CD4-positive, alpha-beta T cell (primary cell): ENCODE measurements at places on chromosomes 3 and 15.

GRCh38 chr3:112629425-112629824, 11.5 kb downstream of the CCDC80 start:
- no peak for DNase-seq

DNA sequence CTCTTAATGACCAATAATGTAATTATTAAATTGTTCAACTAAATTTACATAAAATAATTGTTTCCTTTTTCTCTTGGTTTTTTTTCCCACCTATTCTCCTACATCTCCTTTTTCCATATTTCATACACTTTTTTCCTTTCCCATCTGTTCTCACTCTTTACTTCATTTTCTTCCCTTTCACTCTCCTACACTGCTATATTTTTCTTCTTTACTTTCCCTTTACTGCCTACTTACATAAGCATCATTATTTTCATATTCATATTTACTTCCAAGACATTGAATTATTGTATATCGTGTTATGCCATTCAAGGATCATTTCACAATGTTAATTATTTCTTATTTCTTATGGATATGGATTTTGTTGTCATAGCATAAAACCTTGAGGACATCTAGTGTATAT, 1275.6 kb downstream of the NSUN3 start:
- DNase-seq = no peak

- no peak for DNase-seq
These were observed 263.8 kb downstream of the FEZF2 start for GRCh38 chr3:62109534-62109933.

- no peak for DNase-seq
These were observed 54.7 kb downstream of the ITPR1 start for GRCh38 chr3:4547799-4548198.

- no peak for DNase-seq
These were observed 2.8 kb upstream of the C3orf70 start for GRCh38 chr3:185155678-185156077.

DNA sequence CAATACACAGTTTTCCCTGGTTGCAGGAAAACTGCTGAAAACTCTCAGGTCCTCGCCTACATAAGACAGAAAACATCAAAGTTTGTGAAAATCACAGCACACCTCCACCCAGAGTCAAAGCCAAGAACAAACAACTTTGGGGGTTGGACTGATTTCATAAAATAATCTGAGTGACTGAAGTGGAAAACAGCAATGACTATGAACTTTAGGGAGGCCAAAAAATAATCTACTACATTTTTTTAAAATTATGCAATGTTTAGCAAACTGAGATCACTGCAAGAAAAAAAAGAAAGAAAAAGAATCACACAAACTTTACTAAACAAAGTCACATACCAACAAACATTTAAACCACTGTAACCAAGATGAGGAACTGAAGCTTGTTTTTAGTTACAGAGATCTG, 15.9 kb upstream of the FOXP1 start:
- DNase-seq = no peak

DNA sequence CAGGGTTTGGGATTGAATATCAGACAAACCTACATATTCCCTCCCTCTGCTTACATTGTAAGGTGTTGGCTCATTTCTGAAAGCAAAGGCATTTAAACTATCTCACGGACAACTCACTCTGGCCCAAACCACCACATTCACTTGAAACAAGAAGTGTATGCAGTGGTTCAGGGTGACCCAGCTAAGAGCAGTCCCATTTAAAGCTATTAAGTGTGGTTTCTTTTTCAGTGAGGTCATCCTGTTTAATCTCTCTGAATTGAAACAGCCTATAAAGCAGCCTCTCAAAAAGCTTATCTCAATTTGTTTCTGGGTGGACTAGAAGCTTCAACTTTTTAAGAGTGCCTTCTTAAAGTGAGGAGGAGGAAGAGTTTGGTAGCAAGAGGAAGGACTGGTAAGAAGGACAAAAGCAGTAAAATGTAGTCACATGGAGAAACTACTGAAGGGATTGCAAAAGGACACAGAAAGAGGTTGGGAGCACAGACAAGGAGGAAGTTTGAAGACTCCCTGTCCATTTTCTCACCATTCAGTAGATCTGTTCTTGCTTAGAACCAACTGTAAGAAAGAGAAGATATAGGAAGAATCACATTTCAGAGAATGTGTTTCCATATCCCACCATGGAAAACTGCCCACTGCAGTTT, 151.6 kb downstream of the TMCO5A start:
- no peak for DNase-seq

- DNase-seq = no peak
These were observed 188.0 kb upstream of the NR2F2 start for GRCh38 chr15:96142498-96142897.

GRCh38 chr3:123090728-123091531, 24.1 kb downstream of the PDIA5 start:
- no peak for DNase-seq

GRCh38 chr3:173750095-173750494, 352.6 kb downstream of the NLGN1 start:
- no peak for DNase-seq

GRCh38 chr3:66092175-66092995, 53.7 kb upstream of the MAGI1 start:
- DNase-seq = no peak

DNA sequence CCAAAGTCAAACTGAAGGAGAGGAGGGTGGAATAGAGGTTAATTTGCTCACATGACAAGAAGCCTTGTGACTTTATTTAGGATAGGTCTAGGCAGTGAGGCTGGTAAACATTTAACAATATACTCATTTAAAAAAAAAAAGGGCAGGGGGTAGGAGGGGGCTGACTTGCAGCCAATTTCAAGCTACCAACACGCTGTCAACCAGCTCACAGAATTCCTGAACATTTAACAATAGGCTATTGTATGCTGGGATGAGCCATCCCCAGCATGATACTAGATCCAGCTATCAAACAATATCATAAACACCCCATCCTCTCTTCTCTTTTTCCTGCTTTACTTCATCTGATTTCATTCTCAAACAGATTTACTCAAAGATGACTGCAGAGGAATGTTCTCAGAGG, 1096.3 kb upstream of the CFAP20DC start:
- DNase-seq = no peak

DNA sequence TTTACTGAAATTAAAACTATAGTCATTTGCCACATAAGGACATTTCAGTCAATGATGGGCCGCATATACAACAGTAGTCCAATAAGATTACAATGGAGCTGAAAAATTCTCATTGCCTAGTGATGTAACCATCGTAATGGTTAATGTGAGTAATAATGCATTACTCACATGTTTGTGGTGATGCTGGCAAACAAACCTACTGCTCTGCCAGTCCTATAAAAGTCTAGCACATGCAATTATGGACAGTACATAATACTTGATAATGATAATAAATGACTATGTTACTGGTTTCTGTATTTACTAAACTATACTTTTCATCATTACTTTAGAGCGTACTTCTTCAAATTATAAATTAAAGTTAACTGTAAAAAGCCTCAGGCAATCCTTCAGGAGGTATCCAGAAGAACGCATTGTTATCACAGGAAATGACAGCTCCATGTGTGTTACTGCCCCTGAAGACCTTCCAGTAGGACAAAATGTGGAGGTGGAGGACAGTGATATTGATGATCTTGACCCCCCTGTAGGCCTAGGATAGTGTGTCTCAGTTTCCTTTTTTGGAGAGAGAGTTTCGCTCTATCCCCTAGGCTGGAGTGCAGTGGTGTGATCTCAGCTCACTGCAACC, 102.7 kb downstream of the ATP1B3 start:
- DNase-seq = no peak

DNA sequence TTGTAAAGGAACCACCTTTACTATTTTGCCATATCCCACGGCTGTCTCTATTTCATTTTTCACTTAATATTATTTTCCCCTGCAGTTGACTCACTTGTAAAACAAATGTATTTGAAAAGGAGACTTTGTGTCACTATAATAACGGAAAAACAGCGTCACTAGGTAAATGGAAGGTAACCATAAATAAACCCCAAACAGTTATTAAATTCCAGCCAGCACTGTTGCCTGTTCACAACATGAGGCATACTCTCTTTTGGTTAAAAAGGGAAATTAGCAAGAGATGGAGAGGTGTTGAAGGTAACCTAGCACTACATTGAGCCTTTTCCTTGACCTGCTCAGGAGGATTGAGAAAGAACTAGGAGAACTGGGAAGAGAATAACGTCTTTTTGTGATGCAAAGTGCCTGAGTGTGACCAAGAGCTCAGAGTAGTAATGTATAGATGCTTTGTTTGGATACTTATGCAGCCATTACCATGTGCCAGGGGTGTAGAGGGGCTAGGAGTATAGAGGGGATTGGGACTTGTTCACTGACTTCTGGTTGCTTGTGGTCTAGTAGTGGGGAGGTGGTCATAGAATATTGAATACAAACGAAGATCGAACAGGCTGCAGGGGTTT, 19.6 kb downstream of the FLNB start:
- DNase-seq = no peak

- no peak for DNase-seq
These were observed 46.4 kb upstream of the MBNL1 start for GRCh38 chr3:152222327-152222726.

- DNase-seq = no peak
These were observed 185.2 kb downstream of the UACA start for GRCh38 chr15:70578196-70578595.

- DNase-seq = no peak
These were observed 4.4 kb downstream of the MEIS2 start for GRCh38 chr15:37095770-37096557.

DNA sequence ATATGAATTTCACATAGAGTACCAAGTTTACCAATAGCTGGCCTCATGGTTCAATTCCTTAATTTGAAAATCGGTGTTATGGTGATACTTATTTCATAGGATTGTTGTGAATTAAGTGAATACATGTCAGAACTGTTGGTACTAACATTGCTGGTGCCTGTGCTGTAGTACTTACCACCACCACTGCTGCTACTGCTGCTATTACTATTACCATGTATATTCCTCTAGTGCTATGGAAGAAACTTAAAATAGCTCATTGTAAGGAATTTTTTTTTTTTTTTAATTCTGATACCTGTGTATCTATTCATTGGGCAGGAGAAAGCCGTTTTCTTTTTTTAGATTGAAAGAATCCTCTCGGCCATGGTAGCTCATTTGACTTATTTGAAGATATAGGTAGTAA, 3.6 kb downstream of the FYTTD1 start:
- no peak for DNase-seq

GRCh38 chr3:68056556-68056955, 402.1 kb upstream of the SUCLG2 start:
- no peak for DNase-seq

DNA sequence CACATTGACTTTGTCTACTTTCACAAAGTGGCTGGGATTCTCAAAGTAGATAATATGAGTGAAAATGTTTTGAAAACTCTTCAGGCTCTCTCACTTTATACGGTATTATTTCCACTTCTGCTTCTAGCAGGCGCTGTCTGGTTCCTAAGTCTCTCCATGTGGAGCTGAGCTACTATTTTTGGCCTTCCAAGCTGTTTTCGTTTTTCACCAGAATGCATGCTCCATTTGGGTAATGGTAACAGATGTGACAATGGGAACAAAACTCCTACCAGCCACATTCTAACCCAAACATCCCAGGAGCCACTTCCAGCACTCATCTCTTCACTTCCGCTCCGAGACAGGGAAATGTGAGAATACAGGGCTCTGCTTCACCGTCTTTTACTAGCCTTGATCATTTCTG, 586.7 kb downstream of the NTRK3 start:
- no peak for DNase-seq

DNA sequence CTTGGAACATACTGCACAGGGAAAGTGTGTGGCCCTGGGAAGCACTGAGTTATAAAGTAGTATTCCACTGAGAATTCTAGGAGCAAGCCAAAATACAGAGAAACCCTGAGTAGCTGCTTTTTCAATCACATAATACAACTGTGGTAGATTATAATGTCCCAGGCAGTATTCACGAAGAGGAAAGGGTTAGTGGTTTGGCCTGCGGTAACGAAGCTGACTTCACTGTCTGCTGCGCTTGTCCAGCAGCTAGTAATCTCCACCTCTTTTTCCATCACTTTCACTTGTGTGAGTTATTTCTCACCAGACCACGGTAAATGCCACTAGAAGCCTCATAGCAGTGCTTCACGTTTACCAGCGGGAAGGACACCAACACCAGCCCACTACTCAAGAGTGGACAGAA, 34.4 kb downstream of the RPL39L start:
- DNase-seq = no peak

DNA sequence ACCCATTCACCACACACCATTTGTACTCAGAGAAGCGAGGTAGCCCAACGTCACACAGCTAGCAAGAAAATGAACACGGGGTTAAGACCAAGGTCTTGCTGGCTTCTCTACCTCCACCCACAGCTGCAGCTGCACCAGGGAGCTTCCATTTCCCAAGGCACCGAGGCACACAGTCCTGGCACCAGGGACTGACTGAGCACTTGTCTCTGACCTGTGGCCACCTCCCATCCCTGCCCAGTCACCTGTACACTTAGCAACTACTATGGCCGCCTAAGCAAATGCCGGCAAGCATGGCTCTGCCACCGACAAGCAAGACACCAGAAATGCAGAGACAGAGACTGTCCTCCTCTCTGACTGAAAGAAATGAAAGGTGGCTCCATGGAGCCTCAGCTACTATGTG, 15.3 kb downstream of the ZXDC start:
- DNase-seq = no peak

GRCh38 chr15:39180483-39180933, 400.4 kb upstream of the THBS1 start:
- no peak for DNase-seq

DNA sequence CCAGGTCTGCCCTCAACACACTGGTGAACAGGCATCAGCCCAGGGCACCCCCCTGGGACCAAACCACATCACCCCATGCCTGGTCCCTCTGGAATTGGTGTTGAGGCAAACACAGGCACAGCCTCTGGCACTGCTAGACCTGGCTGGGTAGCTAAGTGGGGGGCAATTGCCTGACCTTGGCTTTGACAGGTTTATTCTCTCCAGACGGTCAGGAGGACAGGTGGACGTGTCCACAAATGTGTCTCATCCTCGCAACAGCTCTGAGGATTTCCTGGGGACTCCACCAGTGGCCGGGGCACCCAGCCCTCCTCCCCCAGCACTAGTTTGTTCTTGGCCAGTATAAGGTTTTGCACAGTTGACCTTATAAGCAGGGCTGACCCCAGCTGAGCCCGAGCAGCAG, 31.3 kb downstream of the TKT start:
- no peak for DNase-seq

DNA sequence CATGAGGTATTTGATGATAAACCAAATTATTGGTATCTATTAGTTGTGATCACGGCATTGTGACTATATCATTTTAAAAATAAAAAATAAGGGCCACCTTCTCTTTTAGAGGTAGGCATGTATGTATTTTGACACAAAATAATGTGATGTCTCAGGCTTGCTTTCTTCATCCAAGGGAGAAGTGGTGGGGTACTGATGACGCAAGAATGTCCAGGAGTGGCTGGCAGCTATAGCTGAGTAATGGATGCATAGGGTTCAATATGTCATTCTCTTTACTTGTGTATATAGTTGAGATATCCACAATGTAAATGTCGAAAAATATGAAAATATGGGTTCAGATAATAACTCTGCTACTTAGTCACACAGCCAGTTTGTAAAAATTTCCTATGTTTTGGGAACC, 46.8 kb upstream of the NSMCE3 start:
- no peak for DNase-seq
